ENCODE measurements at places on chromosomes 12 and 14.

GRCh38 chr14:26841920-26842741, 244.3 kb upstream of the NOVA1 start:
- no peak for DNase-seq

- DNase-seq: peak; percentile 46
Measured at GRCh38 chr12:132356691-132357622, 27.6 kb upstream of the GALNT9 start.

- DNase-seq: no peak
Measured at GRCh38 chr12:105832806-105833205, 305.9 kb downstream of the NUAK1 start.

GRCh38 chr14:96638041-96638855, 136.1 kb downstream of the PAPOLA start:
- DNase-seq: no peak

DNA sequence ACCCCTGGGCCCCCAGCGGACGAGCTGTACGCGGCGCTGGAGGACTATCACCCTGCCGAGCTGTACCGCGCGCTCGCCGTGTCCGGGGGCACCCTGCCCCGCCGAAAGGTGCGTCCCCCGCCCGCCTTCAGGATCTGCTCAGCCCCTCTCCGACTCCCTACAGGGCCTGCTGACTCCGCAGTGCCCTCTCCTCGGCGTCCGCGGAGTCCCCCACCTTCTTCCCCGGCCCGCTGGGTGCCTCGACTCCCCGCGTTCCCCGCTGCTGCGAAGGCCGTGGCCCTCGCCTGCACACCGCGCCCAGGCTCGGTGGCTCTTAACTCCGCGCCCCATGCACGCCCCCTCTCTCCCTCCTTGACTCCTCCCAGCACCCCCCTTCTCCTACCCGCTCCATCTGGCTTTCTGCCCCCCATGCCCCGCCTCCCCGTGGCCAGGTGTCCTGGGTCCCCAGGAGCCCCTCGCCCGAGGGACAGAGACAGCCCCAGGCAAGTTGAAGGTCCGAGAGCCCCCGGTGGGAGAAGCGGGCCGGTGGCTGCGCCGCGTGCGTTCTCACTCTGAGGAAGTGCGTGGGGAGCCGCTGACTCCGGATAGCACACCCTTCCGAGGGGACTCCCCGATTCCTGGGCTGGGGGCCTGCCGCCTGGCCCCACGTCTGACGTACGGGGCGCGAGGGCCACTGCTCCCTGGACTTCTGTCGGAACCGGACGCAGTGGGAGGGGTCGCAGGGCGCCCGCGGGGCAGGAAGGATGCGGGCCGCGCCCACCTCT, 594 bp downstream of the TAMALIN start:
- peak; percentile 70 for DNase-seq

GRCh38 chr14:21734457-21735074, 60.9 kb upstream of the OR4E1 start:
- no peak for DNase-seq

- DNase-seq: no peak
Measured at GRCh38 chr14:51533872-51534553, 117.7 kb upstream of the FRMD6 start.

GRCh38 chr12:126862500-126862899, 1404.5 kb upstream of the TMEM132C start:
- no peak for DNase-seq

DNA sequence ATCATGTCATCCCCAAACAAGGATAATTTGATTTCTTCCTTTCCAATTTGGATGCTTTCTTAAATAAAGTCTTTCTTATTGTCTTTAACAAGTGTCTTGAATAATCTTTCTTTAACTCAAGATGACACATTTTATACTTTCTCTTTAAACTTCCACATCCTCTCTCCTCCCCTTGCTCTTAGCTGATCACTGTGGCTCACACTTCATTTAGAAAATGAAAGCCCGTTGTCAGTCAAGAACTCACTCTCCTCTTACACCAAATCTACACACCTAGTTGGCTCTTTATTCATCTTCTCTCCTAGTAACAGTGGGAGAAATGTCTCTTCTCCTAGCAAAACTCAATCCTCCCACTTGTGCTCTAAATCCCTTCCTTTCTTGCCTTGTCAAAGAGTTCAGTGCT, 10.4 kb upstream of the RMST start:
- DNase-seq: no peak

- peak; percentile 43 for DNase-seq
Measured at GRCh38 chr14:105473033-105473676, 1.5 kb upstream of the CRIP2 start.

DNA sequence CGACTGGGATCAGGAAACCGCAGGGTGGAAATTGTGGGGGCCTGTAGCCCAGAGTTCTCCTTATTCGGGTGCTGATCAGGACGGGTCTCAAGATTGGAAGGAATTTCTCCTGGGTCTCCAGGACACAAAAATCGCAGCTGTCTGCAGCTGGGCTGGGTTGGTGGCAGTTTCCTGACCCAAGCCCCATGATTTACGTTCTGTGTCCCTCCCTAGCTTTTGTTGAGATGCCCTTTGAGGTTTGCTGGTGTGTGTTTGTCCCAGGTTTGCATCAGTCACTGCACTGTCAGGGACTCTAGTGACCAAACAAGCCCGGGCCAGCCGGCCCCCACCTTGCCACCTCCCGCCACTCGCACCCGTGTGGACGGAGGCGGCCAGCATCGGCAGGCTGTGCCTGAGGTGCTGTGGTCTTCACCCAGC, 89.5 kb downstream of the FBXL14 start:
- no peak for DNase-seq

DNA sequence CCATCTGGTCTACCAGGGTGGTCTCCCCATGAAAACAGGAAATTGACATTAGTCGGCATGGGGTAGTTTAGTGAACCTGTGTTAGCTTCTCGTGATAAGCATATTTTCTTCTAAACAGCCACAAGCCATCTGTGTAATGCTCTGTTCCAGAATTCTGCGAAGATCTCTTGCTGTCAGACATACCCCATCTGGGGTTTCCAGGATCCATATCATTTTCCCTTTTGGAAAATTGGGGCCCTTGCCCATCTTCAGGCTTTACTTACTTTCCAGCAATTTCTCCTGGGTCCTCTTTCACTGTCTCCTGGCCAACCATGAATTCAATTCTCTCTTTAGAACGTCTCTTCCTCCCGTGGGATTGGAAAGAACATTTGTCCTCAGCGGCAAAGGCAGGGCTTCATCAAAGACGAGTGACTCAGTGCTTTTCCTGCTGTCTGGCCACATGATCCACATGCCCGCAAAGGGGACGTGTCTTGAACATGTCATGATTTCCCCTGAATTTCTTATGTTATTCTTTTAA, 21.4 kb upstream of the NCOR2 start:
- no peak for DNase-seq

GRCh38 chr14:90674043-90674670, 142.1 kb downstream of the TTC7B start:
- no peak for DNase-seq

GRCh38 chr12:7884689-7885088, 12.0 kb upstream of the SLC2A14 start:
- no peak for DNase-seq

GRCh38 chr12:108065069-108065468, 64.0 kb upstream of the WSCD2 start:
- DNase-seq: no peak

- no peak for DNase-seq
Measured at GRCh38 chr12:58262796-58263195, 321.4 kb downstream of the ATP23 start.

DNA sequence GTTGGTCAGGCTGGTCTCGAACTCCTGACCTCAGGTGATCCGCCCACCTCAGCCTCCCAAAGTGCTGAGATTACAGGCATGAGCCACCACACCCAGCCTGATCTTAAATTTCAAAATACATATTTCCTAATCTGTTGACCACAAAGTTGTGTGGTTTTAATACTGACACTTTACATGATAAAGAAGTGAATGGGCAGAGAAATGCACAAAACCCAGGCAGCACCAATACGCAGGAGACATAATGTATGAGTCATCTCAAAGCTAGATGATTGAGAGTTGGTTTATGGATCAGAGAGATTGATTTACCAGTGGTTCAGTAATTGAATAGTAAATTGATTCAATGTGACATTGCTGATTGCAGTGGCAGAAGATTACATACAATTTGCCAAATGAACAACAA, 19.2 kb upstream of the PPP2R5E start:
- DNase-seq: no peak

DNA sequence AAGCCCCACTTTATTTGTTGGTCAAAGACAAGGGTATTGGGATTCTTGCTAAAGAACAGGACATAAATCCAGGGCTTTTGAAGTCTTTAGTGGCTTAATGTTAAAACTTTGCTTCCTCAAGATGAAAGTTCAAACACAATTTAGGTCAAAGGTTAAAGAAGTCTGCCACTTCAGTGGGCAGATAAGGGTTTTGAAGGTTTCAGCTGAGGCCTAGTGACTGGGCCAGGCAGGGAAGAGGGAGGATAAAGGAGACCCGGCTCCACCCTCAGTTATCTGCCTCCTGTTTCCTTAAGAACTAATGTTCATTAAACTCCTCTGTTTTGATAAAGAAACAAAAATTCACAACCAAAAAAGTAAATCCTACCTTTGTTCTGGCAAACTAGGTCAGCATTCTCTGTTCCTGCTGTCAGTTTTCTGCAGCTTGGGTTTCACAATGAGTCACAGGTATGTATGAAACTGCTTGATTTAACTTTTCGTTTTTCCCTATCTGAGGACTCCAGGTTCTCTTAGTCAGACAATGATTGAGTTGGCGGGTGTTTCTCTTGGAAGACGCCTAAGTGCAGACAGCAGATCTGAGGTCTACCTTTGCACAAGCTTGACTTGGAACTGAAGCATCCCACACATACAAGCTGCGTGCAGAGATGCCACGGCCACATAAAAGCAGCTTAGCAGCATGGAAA, 208.3 kb downstream of the EXOC5 start:
- DNase-seq: no peak

DNA sequence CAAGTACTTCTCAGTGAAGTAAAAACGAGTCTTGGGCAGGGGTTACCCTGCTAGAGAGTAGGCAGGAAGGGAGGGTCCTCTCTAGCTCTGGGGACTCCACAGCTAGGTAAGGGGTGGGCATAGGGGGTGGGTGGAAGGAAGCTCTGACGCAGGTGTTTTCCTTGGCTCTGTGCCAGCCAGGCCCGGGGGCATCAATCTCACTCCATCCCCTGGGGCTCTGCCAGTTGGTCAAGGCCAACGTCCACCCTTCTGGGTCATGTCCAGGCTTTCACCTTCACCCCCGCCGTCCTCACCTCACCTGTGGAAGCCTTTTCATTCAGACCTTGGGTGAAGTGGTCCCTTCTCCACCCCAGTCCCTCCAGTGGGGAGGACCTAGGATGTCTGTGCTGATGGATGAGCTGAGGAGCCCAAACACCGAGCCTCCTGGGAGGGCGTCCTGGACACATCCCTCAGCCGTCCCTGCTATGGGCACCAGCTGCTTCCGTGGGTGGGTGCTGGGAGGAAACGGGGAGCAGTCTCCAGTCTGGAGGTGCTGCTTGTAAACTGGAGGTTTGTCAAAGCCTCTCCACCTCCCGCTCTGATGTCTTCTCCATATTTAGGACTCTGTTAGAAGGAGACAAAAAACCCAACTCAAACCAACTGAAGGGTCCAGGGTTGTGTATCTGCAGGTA, 71.5 kb upstream of the SFSWAP start:
- DNase-seq: no peak

DNA sequence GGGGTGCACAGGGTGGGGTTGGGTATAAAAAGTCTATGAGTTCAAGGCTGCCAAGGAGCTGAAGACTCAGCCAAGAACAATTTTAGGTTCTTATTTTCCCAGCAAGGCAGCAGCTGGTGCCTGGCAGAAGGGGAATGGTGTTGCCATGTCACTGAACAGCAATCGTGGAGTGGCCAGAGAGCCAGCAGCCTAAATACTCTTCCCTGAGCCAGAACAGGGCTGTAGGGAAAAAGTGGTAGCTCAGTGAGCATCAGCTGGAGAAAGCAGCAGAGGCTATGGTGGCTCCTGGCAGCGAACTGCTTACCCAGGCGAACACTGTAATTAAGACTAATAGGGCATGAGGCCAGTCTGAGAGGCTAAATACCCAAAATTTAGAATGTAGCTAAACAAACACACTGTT, 334.9 kb downstream of the RMST start:
- DNase-seq: no peak

GRCh38 chr12:41465526-41465925, 277.4 kb downstream of the PDZRN4 start:
- no peak for DNase-seq

DNA sequence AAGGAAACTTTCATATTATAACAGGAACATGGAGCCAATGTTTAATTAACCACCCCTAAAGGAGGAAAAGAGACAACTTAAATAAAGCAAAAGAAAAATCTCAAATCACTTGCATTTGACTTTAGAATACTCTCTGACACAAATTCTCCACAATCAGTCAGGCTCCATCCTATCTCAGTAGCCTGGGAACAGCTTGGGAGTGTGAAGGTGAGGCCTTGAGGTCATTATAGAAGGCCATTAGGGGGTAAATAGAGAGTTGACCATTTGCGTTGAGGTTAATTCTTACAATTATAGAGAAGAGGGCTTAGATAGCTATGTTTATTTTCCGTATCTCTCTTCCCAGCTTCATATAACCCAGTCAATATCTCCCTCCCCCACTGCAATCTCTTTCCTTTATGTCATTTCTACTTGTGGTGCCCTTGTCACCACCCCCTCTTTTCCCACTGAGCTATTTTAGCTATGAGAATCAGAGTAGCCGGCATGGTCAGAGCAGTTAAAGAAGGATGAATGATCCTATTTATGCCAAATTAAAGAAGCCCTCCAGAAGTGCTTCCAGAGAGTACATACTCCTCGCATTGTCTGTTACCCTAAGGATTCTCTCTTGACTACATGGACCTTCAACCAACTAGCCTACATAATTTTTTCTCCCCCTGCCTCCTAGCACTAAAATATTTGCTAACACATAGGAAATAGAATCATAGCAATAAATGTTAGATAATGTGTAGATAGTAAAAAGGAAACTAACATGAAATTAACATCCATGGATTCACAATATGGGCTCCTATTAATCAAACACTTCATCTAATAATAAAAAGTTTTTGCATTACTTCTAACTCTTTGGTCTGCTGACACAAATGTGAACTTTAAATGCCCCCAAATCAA, 135.2 kb upstream of the KRR1 start:
- DNase-seq: no peak

GRCh38 chr14:93051600-93052546, 63.9 kb downstream of the ITPK1 start:
- DNase-seq: no peak

GRCh38 chr12:32049956-32050355, 56.7 kb upstream of the BICD1 start:
- no peak for DNase-seq
